Posterior vena cava (tissue), 2 donors: ENCODE measurements at places on chromosomes 3 and 15. TPM values are rescaled to one million over a fixed set of nuclear protein-coding genes. Genes with fewer than 3 reads are reported as not detected.

SMAD6 gene
- total RNA-seq, result 17.4 TPM

- DNase-seq, result no peak
Observed at GRCh38 chr3:86989006-86989405, 1.9 kb downstream of the VGLL3 start.

- no peak for DNase-seq
Observed at GRCh38 chr3:72818092-72818773, 30.0 kb downstream of the SHQ1 start.

GRCh38 chr3:84140631-84141030 is 818.2 kb upstream of the CADM2 start:
- no peak for DNase-seq

DNA sequence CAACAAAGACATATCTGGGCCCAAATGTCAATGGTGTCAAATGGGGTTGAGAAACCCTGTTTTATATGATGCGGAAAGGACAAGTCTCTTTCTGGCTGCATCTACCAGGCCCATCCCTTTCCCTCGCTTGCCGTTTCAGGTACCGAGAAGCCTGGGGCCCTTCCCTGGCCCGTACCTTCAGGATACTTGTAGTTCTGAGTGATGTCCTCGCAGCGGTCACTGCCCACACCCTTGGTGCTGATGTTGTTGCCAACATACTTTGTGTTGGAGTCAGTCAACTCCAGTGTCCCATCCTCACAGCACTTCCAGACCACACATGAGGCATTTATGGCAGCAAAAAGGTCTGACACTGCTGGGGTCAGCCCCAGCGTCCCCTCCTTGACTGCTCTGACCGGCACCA is 13.8 kb downstream of the EPB42 start:
- no peak for DNase-seq

DNA sequence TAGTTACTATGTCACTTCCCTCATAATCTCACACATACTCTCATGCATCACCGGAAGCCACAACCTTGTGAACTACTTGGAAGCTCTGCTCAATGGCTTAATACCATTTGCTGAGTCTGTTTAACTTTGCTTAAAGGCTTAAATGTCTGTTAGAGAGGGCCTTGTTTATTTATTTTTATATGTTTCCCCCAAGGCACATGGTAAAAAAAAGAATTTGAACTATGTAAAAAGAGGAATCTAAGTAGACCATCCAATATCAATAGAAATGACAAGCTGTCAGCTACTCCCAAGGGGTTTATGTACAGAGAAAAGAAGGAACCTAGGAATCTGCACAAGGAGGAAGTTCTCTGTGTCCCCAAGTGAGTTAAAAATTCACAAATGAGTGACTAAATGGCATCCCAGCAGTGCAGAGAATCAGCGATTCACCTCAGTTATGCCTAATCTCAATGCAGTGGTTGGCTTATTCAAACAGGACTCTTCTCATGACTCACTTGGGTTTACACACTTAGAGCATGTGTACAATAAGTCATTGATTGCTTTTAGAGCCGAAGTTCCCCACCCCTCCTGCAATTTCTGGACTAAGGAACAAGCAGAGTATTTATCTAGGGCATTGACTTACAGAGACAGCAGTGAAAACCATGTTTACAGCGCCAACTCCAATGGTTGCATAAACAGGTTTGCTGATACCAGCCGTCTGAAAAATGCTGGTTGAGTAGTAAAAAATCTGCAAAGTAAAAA is 24.4 kb downstream of the SLC2A2 start:
- no peak for DNase-seq

DNA sequence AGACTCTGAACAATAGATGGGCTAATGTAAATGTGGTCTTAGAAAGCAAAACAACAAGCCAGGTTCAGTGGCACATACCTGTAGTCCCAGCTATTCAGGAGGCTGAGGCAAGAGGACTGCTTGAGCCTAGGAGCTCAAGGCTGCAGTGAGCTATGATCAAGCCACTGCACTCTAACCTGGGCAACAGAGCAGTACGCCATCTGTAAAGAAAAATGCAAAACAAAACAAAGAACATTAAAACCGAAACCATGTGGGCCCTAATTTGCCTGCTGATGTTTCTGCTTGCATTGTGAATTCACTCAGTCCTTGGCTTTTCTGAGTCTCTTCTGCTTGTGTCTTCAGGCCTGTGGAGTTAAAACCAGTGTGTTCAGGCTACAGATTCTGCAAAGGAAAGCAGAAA is 56.7 kb downstream of the CCNL1 start:
- DNase-seq, result no peak

DNA sequence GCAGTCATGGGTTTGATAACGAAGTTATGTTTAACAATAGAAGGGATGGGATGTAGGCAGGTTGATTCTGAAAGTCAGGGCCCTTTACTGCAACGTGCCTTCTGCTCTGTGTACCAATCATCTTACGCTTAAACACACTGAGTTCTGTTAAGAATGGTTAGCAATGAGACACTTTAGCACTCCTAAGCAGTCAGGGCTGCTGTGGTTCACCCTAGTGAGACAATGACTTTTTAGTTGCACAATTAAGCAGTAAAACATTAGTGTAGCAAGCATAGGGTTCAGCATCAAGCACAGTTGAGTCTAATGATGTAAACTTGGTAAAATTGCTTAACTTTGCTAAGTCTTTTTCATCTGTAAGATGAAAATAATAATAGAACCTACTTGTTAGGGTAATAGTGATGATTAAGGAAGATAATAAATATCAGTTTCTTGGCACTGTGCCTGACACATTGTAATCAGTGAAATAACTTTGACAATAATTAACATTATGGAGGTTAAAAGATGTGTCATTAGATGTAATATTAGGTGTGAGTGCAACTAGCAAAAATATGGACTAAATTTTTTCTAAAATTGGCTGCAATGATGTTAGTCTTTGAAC is 484.2 kb upstream of the THBS1 start:
- no peak for DNase-seq

GRCh38 chr15:64842096-64842939 is 603 bp downstream of the PLEKHO2 start:
- no peak for DNase-seq

DNA sequence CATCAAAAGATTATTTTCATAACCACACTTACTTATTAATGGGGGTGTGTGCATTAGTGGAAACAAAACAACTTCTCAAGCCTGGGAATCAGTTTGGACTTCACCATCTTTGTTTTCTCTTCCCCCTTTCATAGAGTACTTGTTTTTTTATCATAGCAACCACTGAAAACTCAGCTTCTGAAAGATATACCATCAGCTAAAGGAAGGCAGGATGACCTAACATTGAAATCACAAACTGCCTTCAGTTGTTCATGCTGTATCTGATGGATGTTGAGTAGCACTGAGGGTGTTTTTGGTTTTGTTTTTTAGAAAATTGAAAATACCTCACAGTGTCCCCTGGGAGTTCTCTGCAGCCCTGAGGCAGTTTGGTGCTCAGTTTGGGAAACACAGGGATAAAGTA is 46.5 kb downstream of the NEK10 start:
- no peak for DNase-seq

DNAH12 gene
- total RNA-seq, result 0.05 TPM

CFAP20DC gene
- 0.65 TPM for total RNA-seq

GRCh38 chr3:167876620-167877281 is 141.2 kb downstream of the SERPINI1 start:
- no peak for DNase-seq

DNA sequence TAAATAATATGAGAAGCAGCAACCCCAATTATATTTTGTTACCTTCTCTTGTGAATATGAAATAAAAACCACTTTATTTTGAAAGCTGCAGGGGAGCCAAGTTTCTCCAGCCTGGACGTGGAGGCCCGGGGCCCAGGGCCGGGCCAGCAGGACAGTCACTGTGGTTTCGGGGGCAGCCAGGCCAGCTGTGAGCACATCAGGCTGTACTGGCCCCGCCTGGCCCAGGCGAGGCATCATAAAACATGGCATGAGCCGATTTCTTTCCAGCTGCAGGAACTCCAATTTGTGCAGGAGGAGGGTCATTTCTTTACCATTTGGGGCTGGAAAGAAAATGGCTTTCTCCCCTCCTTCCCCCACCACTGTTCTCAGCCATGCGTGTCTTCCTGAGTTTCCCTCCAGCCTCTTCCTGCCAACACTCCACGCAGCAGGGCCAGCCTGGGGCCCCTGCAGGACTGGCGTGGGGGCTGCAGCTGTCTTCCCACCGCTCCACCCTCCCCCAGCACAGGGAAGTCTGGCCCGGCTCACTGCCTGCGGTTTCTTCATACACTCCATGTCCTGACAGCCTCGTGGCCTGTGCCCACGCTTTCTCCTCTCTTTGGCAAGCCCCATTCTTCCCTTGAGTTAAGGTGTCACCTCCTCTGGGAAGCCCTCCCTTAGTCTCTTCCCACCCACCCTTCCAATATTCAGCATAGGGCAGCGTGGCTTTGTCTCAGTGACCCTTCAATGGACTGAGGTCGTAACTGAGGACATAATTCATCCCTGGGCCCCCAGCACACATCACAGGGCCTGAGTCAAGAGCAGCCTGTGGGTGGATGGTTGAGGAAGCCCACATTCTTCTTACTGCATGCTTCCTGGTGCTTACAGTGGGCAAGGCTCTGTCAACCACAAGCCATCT is 135.8 kb downstream of the CHSY1 start:
- peak; percentile 91 for DNase-seq

GRCh38 chr15:86236356-86237110 is 156.9 kb downstream of the AGBL1 start:
- no peak for DNase-seq

ROPN1 gene
- not detected for total RNA-seq
